Stimulated activated CD4-positive, alpha-beta T cell treated with anti-CD3 and anti-CD28 coated beads, Interleukin-2, amount 100 ng/mL, for 4 hours (primary cell): ENCODE measurements at places on chromosomes 6 and 20.

DNA sequence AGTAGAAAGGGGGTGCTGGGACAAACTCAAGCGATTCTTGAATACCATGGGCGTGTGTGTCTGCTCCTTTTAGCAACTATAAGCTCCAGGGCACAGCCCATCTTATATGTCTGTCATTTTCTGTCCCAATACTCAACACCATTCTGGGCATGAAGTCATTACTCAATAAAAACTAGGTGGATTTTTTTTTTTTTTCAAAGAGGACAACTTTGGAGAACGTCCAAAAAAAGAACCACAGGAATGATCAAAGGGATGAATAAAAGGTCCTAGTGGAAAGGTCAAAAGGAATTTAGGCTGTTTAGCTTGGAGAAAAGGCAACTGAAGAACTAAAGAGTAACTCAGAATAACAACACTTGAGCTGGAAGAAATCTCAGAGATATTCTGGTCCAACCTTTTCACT is 24.4 kb downstream of the UQCC1 start:
- DNase-seq = no peak

- DNase-seq = no peak
Observed at GRCh38 chr20:53194306-53195290, 222.4 kb downstream of the TSHZ2 start.

- DNase-seq = no peak
Observed at GRCh38 chr20:39021748-39022147, 59.6 kb downstream of the DHX35 start.

GRCh38 chr6:26104457-26105108 is 17.4 kb downstream of the HFE start:
- DNase-seq = no peak

DNA sequence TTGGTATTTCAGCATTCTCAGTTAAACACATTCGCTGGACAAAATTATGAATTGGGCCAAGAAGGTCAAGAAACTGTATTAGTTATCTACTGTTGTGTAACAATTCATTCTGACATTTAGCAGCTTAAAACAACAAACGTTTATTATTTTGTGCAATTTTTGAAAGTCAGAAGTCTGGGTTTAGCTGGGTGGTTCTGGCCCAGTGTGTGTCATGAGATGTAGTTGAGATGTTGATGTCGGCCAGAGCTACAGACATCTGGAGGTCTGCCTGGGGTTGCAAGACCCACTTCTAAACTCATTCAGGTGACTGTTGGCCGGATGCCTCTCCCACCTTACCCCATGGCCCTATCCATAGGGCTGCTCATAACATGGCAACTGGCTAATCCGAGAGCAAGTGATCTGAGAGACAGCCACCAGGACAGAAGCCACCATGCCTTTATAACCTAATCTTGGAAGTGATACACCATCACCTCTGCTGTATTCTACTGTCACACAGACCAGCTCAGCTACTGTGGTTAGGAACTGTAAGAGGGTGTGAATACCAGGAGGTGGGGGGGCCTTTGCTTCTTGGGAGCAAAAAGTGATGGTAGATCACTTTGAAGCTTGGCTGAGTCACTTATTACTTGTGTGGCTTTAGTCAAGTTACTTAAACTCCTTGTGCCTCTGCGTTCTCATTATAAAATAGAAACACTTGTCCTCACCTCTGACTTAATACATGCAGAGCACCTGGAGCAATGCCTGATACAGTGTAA is 217.0 kb upstream of the MYLIP start:
- no peak for DNase-seq

GRCh38 chr6:137241481-137242038 is 22.4 kb upstream of the IFNGR1 start:
- DNase-seq = no peak
